Uterus (tissue), 4 donors: ENCODE measurements at places on chromosomes 1 and 21. TPM values are rescaled to one million over a fixed set of nuclear protein-coding genes. Genes with fewer than 3 reads are reported as not detected.

DNA sequence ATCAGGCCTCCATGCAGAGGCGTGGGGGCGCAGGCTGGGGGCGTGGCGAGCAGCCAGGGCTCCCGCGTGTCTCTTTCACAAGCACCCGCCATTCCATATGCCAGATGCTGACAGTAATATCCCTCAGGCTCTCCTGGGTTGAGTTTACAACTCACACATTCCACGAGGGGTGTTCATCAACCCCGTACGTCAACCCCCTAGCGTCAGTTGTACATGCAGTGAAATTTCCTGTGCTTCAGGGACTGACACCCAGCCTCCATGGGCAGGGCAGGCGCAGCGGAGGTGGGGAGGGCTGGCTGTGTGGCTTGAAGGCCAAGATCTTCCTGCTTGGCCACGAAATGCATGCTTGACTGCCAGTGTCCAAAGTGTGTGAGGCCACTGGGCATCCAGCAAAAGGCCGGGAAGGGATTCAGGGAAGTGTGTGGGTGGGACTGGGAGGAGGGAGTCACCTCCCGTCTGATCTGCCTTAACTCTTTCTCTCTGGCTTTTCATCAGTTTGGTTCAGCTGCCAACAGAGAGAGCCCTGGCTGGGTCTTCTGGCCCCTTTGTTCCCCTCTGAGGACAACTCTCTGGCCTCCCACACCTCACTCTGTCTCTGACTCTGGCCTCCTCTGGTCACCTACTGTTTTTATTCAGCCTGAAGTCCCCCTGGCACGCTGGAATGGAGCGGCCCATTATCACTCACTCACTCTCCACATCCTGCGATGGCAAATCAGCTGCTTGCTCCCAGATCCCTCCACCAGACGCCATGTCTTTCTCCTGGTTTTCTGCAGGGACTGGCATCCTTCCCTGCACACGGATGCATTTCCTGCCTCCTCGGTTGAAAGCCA lies 33.8 kb downstream of the CLIC6 start:
- peak; percentile 23 for DNase-seq

GRCh38 chr1:1431845-1432273 lies 3.6 kb upstream of the VWA1 start:
- peak; percentile 60 for DNase-seq

DNA sequence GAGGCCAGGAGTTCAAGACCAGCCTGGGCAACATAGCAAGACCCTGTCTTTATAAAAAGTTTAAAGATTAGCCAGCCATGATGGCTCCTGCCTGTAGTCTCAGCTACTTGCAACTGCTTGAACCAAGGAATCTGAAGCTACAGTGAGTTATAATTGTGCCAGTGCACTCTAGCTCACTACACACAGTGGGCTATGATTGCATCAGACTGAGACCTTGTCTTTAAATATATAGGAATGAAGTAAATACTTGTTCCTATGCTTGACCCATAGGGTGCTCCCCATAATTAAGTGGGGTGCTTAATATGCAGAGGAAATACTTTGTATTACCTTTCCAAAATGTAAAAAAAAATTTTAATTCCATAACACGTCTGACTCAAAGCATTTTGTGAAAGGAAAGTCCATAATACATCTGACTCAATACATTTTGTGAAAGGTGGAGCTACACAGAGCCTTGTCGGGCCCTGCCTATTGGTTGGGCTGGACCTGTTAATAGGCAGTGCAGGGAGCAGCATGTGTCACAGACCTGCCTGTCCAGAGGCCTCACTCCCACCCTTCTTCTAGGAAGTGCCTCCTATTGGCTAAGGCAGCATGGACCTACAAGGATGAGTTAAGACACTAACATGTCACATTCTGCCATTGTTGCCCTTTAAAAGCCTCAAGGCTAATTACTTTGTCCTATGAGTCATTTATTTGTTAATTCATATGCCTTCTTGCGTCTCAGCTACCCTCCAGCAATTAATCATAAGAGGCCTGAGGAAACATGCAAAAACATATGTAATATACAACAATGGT lies 33.6 kb downstream of the CD58 start:
- DNase-seq: no peak

DNA sequence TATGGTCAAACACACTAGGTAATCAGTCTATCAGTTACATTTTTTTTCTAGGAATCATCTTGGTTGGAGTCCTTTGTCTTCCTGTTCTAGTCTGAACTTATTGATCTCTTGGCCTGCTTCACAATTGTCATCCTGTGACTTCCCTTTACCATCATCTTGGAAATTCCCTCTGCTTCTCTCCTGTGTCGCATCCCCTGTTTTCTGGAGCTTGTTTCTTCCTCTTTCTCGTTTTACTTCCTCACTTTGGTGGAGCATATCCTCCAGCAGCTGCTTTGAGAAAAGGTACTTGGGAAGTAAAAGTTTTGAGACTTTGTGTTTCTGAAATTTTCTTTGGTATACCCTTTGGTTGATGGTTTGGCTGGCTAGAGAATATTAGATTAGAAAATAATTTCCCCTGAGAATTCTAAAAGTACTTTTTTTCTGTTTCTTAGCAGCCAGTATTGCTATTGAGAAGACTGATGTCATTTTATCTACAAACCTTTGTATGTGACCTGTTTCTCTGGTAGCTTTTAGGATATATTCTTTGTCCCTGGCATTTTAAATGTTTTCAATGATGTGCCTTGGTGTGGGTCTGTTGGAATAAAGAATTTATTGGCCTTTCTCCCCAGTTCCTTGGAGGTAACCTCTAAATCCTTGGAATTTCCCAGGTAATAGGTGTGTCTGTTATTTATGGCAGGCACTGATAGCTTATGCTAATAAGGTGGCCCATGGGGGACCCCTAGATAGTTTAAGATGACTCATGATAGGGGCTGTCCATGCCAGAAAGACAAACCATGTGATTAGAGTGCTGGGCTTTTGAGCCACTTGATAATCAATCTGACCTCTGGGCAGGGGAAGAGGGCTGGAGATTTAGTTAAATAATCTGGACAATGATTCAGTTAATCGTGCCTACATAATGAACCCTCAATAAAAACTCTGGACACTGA lies 6.1 kb upstream of the MYCL start:
- no peak for DNase-seq

GRCh38 chr1:20409971-20410370 lies 76.0 kb downstream of the CAMK2N1 start:
- no peak for DNase-seq

GRCh38 chr1:151472856-151473731 lies 13.8 kb upstream of the POGZ start:
- DNase-seq: peak; percentile 53

DNA sequence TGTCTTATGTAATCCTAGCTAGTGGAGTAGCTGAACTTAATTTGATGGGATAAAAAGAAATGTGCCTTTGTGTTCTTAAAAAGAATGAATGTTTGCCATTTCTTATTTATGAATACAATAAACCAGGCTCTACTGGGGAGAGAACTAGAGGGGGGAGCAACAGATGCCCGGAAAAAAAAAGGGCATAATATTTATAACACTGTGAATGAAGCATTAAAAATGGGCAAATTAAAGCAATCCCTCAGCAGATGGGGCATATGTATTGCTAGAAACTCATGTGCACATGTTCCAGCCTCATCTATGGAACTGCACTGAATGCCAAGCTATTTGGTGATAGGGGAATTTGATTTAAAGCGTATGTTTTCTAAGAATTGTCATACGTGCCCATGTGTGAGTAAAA lies 42.3 kb upstream of the KCNJ6 start:
- no peak for DNase-seq

DNA sequence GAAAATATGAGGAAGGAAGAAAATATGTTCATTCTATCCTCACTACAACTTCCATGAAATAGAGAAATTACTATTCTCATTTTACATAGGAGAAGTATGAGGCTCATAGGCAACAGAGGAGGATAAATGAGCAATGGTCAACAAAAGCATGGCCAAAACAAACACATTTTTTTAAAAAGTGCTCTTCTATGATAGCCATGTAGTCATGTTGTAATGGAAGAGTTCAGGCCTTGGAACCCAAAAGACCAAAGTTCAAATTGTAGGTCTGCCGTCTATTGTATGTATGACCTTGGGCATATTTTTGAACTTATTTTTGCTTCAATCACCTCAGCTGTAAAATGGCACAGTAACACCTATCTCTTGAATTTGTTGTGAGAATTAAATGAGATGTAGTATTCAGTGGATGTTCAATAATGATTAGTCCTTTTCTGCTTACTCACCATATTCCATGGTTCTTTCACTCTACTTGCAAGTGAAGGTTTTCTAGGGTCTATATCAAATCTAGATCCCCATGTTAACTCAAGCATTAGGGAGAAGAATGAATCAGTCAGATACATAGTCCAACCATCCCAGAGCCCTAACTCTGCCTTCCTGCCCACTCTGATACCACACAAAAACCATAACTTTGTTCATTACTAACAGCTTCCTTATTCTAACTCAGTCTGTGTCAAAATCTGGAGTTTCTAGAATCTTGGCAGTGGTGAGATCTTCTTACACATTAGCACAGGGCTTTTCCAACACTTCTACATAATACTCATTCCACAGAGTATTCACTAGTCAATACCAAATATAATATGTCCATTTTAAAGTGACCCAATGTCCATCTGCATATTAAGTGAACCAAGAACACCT lies 353.2 kb downstream of the PLPP3 start:
- no peak for DNase-seq

Gene LEFTY1
- 3.5 TPM for total RNA-seq

DNA sequence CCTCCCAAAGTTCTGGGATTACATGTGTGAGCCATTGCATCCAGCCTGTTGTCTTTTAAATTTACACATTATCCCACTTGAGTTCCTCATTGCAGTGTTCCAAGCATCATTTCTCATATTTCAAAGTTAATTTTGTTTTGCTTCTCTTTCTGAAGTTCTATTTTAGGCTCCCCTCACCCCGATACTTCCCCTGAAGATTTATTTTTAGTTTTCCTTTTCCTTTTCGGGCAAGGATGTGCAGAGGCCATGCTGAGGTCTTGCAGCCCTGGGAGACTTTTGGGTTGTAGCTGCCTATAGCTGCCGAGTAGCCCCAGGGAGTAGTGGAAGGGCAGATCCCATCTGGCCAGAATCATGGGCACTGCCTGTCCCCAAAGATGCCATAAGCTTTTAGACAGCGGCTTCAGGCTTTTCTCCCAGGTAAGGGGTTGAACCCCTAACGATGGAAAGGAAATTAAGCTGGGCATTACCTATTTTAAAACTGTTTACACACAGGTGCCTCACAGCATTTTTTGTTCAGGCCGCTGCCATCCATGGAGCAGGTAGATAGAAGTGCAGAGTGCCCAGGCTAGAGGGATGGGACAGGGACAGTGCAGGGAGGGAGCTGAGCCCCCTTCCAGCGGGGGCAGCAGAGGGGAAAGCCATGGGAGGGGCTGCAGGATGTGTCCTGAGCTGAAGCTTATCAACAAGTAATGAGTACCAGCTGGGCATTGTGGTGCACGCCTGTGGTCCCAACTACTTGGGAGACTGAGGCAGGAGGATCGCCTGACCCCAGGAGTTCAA lies 15.9 kb downstream of the PSEN2 start:
- no peak for DNase-seq

DNA sequence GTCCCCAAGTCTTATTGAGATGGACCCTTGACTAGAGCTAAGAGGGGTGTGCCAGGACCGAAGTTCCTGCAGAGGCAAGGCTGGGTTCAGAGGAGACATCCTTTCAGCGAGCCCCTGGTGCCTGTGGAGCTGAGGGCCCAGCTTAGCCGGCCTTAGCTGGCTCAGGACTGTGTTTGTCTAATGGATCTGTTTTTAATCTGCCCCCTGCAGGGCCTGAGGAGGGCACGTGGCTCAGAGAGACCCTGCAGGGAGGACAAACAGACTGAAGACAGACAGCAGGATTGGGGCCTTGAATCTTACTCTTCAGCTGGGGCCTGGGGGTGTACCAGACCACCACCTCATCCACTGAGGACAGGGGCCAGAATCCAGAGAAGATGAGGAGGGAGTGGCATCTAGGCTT lies 1.6 kb downstream of the CRABP2 start:
- DNase-seq: no peak

GRCh38 chr1:192489047-192489446 lies 86.5 kb upstream of the RGS1 start:
- DNase-seq: no peak

Gene SH3BP5L
- 2.6 TPM for total RNA-seq

Gene OR2L2
- total RNA-seq: 0.30 TPM

Gene ETV3L
- not detected for total RNA-seq

Gene SH3GLB1
- total RNA-seq: 63.9 TPM

GRCh38 chr1:52111492-52111891 lies 30.4 kb upstream of the ZFYVE9 start:
- no peak for DNase-seq

DNA sequence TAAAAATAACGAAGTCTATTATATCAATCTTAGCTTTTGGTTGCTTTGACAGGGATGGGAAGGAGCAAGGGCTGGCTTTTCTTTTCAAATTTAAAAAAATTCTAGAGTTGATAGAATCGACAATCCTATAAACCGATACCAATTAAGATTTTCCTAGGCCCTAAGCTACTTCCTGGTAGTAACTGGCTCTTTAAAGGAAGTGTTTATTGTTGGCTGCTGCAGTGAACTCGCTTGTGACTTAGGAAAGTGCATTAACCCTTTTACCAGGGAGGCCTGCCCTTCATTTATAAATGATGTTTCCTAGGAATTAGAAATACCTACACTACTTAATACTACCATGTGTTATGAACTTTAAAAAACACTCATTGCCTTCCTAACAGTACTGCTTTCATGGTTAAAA lies 33.2 kb downstream of the ATP5PF start:
- no peak for DNase-seq

Gene FAM110D
- 7.9 TPM for total RNA-seq

DNA sequence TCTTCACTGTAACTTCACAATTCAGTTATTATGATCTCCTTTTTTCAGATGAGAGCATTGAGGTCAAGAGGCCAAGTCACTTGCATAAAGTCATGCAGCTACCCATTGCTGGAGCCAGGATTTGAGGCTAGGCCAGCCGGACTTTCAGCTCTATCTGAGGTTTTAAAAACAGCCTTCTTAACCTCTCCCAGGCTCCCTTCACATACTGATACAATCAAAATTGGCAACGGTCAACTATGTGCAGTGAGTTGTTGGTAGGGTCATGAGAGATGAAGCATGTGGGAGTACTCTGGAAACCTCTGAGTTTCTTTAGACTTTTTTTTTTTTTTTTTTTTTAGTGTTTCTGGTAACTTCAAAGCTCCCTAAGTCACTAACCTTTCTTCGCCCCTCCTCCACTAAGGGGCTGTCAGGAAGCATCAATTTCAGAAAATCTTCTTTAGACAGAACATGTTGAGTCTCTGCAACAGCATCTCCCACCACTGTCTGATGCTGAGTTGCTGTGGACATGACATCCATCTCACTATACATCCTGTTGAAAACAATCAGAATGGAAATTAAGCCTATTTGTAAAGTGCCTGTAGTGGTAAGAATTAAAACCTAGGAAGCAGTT lies 201.8 kb downstream of the SIPA1L2 start:
- DNase-seq: no peak

GRCh38 chr1:230715510-230715909 lies 1.6 kb upstream of the AGT start:
- DNase-seq: no peak

GRCh38 chr1:166908942-166909341 lies 32.9 kb upstream of the TADA1 start:
- DNase-seq: no peak

Gene ZNF672
- total RNA-seq: 18.5 TPM

- DNase-seq: no peak
These were observed 9.6 kb downstream of the ZBTB17 start for GRCh38 chr1:15966081-15966955.

- no peak for DNase-seq
These were observed 3.6 kb downstream of the TUT4 start for GRCh38 chr1:52549267-52549666.

- DNase-seq: no peak
These were observed 47.2 kb downstream of the SYCP1 start for GRCh38 chr1:114901814-114902213.

Gene VWA5B1
- not detected for total RNA-seq

- DNase-seq: no peak
These were observed 67.4 kb downstream of the SASS6 start for GRCh38 chr1:100065183-100065968.
